ENCODE measurements at places on chromosomes 4 and X. TPM values are rescaled to one million over a fixed set of nuclear protein-coding genes. Genes with fewer than 3 reads are reported as not detected.

GPR143 gene
- total RNA-seq: 0.43 TPM

RPL39 gene
- 7,919 TPM for total RNA-seq

FAM9C gene
- total RNA-seq: not detected

CTAG1B gene
- total RNA-seq: not detected

NAT8L gene
- not detected for total RNA-seq

STS gene
- total RNA-seq: 0.64 TPM

MAGEA12 gene
- not detected for total RNA-seq

All from tracheal epithelial cell (primary cell).